ENCODE measurements at places on chromosomes 13 and 19.

DNA sequence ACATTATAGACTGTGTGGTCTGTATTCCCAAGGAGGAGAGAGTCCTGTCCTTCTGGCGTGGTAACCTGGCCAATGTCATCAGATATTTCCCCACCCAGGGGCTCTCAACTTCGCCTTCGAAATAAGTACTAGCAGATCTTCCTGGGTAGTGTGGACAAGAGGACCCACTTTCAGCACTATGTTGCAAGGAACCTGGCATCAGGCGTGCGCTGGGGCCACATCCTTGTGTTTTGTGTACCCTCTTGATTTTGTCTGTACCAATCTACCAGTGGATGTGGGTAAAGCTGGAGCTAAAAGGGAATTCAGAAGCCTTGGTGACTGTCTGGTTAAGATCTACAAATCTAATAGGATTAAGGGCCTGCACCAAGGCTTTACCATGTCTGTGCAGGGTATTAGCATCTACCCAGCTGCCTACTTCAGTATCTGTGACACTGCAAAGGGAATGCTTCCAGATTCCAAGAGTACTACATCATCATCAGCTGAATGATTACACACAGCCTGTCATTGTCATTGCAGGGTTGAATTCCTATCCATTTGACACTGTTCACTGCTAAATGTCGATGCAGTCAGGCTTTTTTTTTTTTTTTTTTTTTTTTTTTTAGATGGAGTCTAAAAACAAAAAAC is 148.0 kb downstream of the PRR20E start:
- DNase-seq = no peak

DNA sequence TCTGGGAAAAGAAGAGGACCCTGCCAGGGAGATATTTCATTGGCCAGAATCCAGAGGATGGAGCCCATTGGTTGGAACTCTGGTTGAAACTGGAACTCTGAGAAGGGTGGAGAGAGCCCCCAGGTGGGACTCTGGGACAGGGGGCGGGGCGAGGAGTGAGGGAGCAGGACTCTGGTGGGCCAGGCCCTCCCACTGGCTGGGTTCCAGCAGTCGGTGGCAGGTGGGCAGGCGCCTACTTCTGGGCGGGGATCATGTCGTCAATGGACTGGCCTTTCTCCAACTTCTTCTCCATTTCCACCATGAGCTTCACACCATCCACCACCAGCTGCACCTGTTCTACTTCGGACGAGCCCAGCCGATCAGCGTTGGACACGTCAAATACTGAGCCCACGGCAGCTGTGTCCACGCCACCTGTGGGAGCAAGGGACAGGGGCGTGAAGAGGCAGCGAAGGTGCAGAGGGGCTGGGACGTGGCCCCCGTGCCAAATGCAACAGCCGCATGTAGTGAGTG is 16.1 kb downstream of the CKM start:
- DNase-seq = no peak

DNA sequence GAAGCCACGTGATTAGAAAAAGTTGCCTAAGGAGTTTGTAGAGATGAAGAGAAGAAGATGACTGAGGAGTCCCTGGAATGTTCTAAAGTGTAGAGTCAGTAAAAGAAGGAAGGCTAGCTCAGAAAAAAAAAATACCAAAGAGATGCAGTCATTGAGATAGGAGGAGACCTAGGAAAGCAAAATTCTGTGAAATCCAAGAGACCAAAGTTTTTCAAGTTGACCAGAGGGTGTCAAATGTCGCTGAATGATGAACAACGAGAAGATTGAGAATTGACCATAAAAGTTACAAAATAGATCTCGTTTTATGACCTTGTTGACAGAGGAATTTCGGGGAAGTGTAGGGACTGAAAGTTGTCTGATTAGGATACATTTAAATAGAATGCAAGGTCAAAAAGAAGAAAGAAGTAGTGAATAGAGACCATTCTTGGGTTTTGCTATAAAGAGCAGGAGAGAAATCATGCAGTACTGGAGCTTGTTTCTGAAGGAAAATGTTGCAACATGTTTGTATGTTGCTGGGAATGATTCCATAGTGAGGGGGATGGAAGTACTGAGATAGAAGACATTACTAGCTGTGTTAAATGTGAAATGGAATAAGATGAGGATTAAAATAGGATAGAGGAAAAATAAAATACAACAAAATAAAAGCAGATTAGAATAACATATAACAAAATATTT is 30.2 kb upstream of the HTR2A start:
- no peak for DNase-seq

DNA sequence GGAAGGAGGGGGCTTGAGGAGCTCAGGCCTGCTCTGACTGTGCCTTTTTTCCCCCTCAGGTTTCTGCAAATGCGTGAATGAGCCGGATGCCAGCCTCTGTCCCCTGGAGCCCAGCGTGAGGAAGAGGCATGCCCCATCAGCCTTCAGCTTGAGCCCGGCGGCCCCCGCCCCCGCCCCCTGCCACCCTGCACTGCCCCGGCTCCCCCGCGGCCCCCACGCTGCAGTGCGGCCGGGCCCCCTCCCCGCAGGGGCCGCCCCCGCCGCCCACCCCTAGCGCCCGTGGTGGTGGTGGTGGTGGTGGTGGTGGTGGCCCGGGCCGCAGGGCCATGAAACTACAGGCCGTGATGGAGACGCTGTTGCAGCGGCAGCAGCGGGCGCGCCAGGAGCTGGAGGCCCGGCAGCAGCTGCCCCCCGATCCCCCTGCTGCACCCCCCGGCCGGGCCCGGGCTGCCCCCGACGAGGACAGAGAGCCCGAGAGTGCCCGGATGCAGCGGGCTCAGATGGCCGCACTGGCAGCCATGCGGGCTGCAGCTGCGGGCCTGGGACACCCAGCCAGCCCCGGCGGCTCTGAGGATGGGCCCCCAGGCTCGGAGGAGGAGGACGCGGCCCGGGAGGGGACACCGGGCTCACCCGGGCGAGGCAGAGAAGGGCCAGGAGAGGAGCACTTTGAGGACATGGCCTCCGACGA is 3.5 kb downstream of the ARID3A start:
- no peak for DNase-seq

DNA sequence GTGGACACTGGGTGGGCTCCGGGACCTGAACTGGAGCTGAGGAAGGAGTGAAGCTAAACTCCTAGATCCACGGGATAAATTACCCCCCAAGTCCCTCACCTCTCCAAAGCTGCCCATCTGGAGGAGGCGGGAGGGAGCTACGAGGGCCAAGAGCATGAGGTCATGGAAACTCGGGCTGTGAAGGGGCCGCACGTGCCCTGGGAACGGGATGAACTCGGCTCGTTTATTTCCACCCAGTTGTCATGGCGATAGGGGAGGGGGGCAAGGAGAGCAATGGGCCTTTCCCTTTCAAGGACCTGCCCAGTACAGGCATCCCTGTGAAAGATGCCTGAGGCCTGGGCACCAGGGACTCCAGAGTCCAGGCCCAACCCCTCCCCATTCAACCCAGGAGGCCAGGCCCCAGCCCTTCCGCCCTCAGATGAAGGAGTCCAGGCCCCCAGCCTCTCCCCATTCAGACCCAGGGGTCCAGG is 3.8 kb downstream of the PPP1R12C start:
- DNase-seq = no peak

GRCh38 chr19:10625003-10625761 is at the start of gene SLC44A2:
SLC44A2 (plus strand) TSS chr19:10625553; CDS start chr19:10625634, 81 bp downstream.
- no peak for DNase-seq

- peak; percentile 72 for DNase-seq
Measured at GRCh38 chr13:24618011-24618955, 61.9 kb upstream of the ATP12A start.
